ENCODE measurements at places on chromosomes 2 and 18. TPM values are rescaled to one million over a fixed set of nuclear protein-coding genes. Genes with fewer than 3 reads are reported as not detected.

CYP26B1 gene
- 19.3 TPM for polyA plus RNA-seq

NYAP2 gene
- 0.16 TPM for polyA plus RNA-seq

MYCN gene
- polyA plus RNA-seq, result 7.8 TPM

ABCG8 gene
- polyA plus RNA-seq, result 0.19 TPM

LTBP1 gene
- polyA plus RNA-seq, result 59.5 TPM

SCTR gene
- polyA plus RNA-seq, result not detected

SESTD1 gene
- 20.9 TPM for polyA plus RNA-seq

PLEK gene
- 7.2 TPM for polyA plus RNA-seq

LCT gene
- not detected for polyA plus RNA-seq

SGPP2 gene
- polyA plus RNA-seq, result 4.2 TPM

GALNT14 gene
- 2.8 TPM for polyA plus RNA-seq

ALK gene
- polyA plus RNA-seq, result 0.42 TPM

C1QL2 gene
- polyA plus RNA-seq, result not detected

PRKD3 gene
- 34.5 TPM for polyA plus RNA-seq

GREB1L gene
- polyA plus RNA-seq, result 3.6 TPM

ERFE gene
- 8.2 TPM for polyA plus RNA-seq

AMER3 gene
- polyA plus RNA-seq, result not detected

G6PC2 gene
- not detected for polyA plus RNA-seq

DSG1 gene
- polyA plus RNA-seq, result 0.26 TPM

HOXD9 gene
- 8.7 TPM for polyA plus RNA-seq

ABCB11 gene
- not detected for polyA plus RNA-seq

DUSP2 gene
- 2.3 TPM for polyA plus RNA-seq

DNAH7 gene
- polyA plus RNA-seq, result not detected

BOLL gene
- polyA plus RNA-seq, result 0.68 TPM

SERPINB13 gene
- 0.08 TPM for polyA plus RNA-seq

INHBB gene
- 0.74 TPM for polyA plus RNA-seq

WDR33 gene
- polyA plus RNA-seq, result 36.3 TPM

CAPN14 gene
- 0.13 TPM for polyA plus RNA-seq

OTOF gene
- 12.3 TPM for polyA plus RNA-seq

GMCL1 gene
- polyA plus RNA-seq, result 19.4 TPM

DSG4 gene
- 0.04 TPM for polyA plus RNA-seq

ASB18 gene
- polyA plus RNA-seq, result 9.4 TPM

CFC1 gene
- polyA plus RNA-seq, result not detected

CTAGE1 gene
- polyA plus RNA-seq, result not detected

GPR45 gene
- not detected for polyA plus RNA-seq

ADRA2B gene
- polyA plus RNA-seq, result 4.0 TPM

MEP1B gene
- not detected for polyA plus RNA-seq

C2orf15 gene
- polyA plus RNA-seq, result 1.1 TPM

RABL2A gene
- 262 TPM for polyA plus RNA-seq

NCKAP5 gene
- 4.3 TPM for polyA plus RNA-seq

DNAH6 gene
- polyA plus RNA-seq, result 0.33 TPM

HOXD4 gene
- 12.3 TPM for polyA plus RNA-seq

DAW1 gene
- not detected for polyA plus RNA-seq

NAT8 gene
- 0.28 TPM for polyA plus RNA-seq

ERICH2 gene
- polyA plus RNA-seq, result 2.4 TPM

C18orf54 gene
- 8.7 TPM for polyA plus RNA-seq

CCNYL1 gene
- polyA plus RNA-seq, result 12.5 TPM

Data from muscle of arm (tissue), 14 donors.